ENCODE measurements at places on chromosomes 2 and 18. TPM values are rescaled to one million over a fixed set of nuclear protein-coding genes. Genes with fewer than 3 reads are reported as not detected.

GRCh38 chr2:49306925-49307324 lies 152.6 kb upstream of the FSHR start:
- DNase-seq = no peak

The FBLN7 gene
- total RNA-seq = 0.60 TPM

The CEP68 gene
- 20.2 TPM for total RNA-seq

- no peak for DNase-seq
Measured at GRCh38 chr2:50004667-50005066, 850.4 kb upstream of the FSHR start.

- DNase-seq = no peak
Measured at GRCh38 chr2:167335541-167335992, 447.3 kb downstream of the XIRP2 start.

- no peak for DNase-seq
Measured at GRCh38 chr2:80968450-80968849, 663.9 kb upstream of the LRRTM1 start.

The ERFE gene
- total RNA-seq = 0.44 TPM

- DNase-seq = no peak
Measured at GRCh38 chr18:77520767-77521166, 271.1 kb downstream of the GALR1 start.

DNA sequence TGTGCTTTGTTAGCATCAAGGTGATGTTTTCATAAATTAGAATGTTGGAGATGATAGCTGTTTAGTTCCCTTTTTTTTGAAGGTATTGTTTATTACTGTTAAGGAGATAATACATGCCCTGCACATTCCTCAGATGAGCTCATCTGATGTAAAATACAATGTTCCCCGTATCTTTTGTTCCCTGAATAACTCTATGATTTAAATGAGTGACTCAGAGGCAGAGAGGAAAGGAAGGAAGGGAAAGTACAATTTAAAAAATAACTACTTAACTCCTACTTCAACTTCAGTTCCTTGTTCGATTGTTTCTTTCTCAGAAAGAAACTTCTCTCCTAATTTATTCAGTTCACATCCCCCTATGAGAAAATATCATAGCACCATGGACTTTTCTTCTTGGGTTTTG lies 208.7 kb downstream of the KCNE4 start:
- no peak for DNase-seq

- DNase-seq = peak; percentile 64
Measured at GRCh38 chr2:233418761-233419546, 64.7 kb downstream of the DGKD start.

The KRTCAP3 gene
- total RNA-seq = 0.63 TPM

DNA sequence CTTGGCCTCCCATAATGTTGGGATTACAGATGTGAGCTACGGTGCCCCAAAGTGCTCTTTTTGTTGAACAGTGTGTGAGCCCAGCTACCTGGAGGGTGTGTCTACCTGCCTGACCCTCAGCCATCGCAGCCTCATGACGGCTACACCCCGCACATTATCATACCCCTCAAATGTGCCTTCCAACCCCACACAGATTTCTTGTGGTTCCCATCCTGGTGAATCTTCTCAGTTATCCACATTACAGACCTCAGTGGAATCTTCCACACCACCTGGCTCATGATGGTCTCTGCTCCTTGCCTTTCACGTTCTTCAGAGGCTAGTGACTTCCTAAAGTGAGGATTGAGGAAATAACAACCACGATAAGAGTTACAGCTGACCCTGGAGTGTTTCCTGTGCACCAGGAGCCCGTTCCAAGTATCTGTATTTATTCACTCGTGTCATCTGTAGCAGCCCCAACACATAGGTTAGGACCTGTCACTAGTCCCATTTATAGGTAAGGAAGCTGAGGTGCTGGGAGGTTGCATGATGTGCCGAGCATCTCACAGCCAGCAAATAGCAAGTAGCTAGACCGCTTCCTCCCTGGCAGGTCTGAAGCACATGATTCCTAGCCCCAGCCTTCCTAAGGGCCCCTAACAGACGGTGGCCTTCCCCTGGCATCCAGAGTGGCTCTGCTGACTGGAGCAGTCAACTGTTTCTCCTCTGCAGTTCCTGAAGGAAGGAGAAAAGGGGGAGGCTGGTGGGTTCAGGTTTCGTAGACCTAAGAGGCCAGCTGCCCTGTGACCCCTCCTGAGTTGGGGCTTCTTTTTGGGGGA lies 47.3 kb downstream of the TCF7L1 start:
- no peak for DNase-seq

The GRP gene
- total RNA-seq = not detected

DNA sequence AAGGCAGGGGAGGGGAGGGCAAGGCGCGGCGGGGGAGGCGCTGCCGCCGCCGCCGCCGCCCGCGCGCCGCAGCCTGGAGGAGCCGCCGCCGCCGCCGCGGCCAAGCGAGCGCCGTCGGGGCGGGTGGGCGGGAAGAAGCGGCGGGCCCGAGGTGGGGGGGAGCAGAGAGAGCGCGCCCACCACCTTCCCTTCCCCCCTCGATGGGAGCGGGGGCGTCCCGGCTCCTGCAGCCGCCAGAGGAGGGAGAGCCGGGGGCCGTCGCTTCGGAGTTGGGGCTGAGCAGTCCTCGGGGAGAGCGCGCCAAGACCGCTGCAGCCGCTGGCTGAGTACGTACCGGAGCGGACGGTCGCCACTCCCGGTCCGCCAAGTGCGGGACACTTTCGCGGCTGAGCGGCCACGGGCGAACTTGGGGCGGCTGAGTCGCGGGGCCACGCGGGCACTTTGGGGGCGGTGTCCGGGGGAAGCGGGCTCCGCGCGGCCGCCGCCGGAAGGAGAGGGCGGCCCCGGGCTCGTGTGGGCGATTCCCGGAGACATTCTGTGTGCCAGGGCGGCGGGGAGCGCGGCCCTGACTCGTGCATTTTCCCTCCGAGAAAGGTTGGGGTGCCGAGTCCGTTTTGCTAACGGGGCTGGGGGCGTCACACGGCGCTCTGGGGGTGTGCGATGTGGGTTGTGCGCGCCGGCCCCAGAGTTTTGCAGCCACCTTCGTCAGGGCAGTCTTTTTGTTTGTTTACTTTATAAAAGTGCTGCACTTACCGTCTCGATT lies at the start of gene NAB1:
TSS of gene NAB1 (plus strand) at position 49 of the 763 bp plus-strand sequence. CDS start 10,094 bp downstream, outside the sequence.
- peak; percentile 60 for DNase-seq

- no peak for DNase-seq
Measured at GRCh38 chr18:58325494-58325893, 281.5 kb downstream of the NEDD4L start.

The MEP1B gene
- not detected for total RNA-seq

GRCh38 chr2:152406119-152406835 lies 71.3 kb downstream of the FMNL2 start:
- no peak for DNase-seq

GRCh38 chr2:16680781-16681180 lies 15.1 kb upstream of the CYRIA start:
- DNase-seq = no peak

DNA sequence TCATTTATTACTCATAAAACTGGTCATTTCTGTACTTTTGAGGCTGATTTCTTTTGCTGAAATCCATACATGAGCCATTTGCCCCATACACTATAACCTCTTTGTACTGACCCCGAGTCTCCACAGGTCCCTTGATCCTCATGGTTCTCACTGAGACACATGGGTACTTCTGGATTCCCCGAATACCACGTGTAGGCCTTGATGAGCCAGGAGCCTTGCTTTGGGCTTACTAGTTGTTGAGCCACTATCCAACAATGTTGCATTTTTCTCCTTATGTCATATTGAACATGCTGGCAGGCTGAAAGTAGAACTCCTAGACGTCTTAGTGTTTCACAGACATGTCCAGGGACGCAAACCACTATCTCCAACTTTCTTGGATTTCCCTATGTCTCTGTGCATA lies 2.4 kb upstream of the FBXO11 start:
- no peak for DNase-seq

DNA sequence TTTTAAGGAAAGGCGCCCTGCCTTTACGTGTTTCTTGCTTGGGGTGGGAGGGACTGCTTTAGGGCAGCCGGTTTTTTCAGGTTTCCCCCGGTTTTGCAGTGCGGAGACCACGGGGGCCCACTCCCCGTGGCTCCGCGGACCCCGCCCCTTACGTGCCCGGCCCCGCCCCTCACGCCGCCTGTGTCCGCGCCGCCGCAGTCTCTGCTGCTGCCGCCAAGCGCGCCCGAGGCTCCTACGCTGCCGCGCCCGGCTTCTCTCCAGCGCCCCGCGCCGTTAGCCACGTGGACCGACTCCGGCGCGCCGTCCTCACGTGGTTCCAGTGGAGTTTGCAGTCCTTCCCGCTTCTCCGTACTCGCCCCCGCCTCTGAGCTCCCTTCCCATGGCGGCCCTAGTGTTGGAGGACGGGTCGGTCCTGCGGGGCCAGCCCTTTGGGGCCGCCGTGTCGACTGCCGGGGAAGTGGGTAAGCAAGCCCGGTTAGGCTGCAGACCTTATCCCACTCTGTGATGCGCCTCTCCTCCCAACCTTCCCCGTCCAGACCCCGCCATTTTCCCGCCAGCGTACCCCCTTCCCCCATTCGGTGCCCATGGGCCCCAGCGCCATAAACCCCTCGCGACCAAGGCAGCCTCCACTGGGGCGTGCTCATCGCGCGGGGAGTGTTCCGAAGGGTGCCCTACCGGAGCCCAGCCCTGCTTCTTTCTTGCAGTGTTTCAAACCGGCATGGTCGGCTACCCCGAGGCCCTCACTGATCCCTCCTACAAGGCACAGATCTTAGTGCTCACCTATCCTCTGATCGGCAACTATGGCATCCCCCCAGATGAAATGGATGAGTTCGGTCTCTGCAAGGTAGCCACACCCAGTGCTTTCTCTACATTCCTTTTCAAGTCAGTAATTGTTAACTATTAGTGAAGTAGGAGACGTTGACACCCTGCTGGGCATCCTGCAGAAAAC lies at the start of gene CAD:
TSS of gene CAD (plus strand) at position 197 of the 949 bp plus-strand sequence. CDS start at position 380, 183 bp downstream.
- DNase-seq = peak; percentile 89

The KCNF1 gene
- total RNA-seq = 0.30 TPM

DNA sequence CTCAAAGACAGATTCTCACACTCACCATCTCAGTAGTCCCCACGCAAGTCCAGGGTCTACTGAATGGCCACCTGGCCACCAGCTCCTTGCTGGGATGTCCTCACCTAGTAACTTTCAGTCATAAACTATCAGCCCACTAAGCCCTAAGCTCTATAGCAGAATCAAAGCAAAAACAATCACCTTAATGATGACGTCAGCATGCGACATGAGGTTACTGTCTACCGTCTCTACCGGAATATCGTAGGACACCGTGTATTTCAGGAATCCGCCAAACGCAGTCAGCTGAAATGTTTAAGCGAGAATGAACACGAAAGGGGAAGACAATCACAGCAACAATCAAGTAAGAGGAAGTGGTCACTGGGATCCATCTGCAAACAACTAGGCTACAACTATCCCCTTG lies 81.8 kb downstream of the LAMA1 start:
- no peak for DNase-seq

The UGT1A8 gene
- total RNA-seq = not detected

DNA sequence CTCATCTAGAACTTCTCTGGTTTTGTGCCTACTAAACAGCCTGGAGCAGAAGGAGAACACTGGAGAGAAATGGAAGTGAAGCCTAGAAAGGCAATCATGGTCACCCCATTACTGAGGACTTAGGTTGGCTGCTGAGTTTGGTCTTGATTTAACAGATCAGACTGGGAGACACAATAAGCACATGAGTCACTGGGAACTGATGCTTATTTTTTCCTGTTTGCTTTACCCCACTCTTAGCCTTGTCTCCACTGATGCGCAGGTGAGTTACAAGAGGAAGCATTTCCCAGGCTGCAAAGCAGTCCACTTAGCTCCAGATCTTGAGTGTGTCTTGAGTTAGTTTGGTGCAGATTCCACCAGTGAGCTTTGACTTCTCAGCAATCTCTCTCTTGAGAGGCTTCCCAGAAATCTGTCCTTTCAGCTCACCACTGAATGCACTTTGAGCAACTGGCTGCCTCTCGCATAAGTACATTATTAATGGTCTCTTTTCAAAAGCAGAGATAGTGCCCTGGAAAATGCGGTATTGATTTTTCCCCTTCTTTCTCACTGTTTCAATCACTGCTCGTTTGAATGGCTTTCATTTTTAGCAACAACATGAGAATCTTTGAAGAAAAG lies 390.2 kb upstream of the SETBP1 start:
- no peak for DNase-seq

The CNRIP1 gene
- 8.0 TPM for total RNA-seq

The ANO7 gene
- 0.80 TPM for total RNA-seq

- DNase-seq = no peak
Measured at GRCh38 chr2:65278531-65278981, 50.9 kb downstream of the ACTR2 start.

DNA sequence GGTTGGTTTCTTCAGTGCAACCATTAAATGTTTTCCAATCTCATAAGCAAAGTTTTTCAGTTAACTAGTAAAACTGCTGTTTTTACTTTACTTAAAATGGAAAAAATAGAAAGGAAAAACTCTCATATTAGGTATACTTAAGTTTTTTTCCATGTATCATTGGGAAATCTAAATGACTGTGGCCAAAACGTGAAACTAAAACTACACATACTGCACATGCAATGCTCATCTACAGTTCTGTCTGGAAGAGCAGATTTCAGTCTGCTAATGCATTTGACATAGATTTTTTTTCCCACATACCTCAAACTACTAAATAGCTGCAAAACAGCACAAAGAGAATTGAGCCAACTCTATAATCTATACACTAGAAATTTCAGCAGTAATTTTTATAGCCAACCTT lies 62.6 kb downstream of the COL5A2 start:
- DNase-seq = no peak

GRCh38 chr2:47744074-47744473 lies 38.9 kb upstream of the MSH6 start:
- no peak for DNase-seq

DNA sequence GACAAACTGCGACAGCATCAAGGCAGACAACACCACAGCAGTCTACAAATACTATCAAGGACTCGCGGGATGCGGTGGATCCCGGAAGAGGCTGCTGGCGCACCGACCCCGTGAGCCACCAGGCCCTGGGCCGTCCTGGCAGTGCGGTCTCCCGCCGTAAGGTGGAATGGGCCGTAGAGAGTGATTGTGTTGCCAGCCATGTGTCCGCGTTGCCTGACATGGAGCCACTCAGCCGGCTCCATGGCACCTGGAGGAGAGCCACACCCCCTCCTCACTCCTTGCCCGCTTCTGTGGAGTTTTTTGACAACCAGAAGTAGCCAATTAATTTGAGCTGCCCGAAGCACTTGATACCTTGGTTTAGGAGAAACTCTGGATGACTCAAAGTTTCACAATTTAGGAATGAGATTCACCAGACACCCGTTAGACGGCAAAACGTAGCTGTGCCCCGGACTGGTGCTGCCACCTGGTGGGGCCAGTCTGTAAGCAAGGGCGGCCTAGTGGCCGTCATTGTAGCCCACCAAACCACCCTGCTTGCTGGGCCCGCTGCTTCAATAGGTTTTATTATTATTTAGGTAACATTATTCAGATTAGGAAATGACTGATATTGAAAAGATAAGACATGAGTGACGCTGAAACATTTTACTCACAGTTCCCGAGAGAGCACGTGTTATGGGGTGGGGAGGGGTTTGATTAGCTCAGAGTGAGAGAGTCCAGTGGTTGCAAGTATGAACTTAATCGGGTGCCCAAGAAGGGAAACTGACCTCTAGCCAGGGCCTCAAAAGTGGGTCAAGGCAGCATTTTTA lies 10.2 kb upstream of the IMP4 start:
- peak; percentile 71 for DNase-seq

GRCh38 chr2:143572421-143572820 lies 443.2 kb downstream of the ARHGAP15 start:
- DNase-seq = no peak

Data from left ventricle myocardium inferior (tissue), 1 donor.